ENCODE measurements at places on chromosomes 6 and 20.

- no peak for DNase-seq
Observed at GRCh38 chr20:23099791-23100719, 13.9 kb upstream of the CD93 start.

DNA sequence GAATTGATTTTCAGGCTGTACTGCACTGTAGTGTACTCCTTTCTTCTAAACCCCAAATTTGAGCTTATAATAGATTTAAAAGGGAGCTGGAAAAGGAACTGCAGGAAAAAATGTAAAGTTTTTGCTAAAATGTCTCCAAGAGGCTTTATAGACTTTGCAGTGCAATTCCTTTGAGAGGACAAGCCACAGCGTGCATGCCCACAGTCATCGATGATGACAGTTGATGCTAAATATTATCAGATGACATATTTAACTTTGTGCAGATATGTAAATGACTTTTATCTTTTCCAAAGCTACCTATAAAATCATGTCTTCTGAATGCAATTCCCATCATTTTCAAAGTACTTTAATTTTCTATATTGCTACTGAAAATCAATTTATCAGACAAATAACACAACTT lies 24.3 kb upstream of the HDGFL1 start:
- DNase-seq = no peak

GRCh38 chr6:160426136-160426535 lies 78.0 kb downstream of the SLC22A3 start:
- peak; percentile 10 for DNase-seq

DNA sequence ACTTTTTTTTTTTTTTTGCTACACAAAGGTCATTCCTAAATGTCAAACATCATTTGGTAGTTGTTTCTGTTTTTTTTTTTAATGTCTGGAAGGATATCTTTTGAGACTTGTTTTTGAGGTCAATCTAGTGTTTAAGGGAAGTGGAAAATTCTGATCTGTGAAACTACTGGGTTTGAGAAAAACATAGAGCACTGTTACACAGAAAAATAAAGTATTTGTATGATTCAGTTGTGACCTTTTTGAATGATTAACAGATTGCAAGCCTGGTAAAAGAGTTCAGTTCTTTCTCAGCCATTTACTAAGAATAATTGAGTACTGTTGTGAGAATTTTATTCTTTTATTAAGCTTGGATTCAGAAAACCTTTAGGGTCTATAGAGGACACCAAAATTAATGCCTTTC lies 276.7 kb downstream of the ADGRB3 start:
- no peak for DNase-seq

- DNase-seq = peak; percentile 74
Observed at GRCh38 chr20:3927486-3928291, 38.5 kb downstream of the PANK2 start.

- no peak for DNase-seq
Observed at GRCh38 chr6:24822696-24823095, 24.0 kb upstream of the ARMH2 start.

DNA sequence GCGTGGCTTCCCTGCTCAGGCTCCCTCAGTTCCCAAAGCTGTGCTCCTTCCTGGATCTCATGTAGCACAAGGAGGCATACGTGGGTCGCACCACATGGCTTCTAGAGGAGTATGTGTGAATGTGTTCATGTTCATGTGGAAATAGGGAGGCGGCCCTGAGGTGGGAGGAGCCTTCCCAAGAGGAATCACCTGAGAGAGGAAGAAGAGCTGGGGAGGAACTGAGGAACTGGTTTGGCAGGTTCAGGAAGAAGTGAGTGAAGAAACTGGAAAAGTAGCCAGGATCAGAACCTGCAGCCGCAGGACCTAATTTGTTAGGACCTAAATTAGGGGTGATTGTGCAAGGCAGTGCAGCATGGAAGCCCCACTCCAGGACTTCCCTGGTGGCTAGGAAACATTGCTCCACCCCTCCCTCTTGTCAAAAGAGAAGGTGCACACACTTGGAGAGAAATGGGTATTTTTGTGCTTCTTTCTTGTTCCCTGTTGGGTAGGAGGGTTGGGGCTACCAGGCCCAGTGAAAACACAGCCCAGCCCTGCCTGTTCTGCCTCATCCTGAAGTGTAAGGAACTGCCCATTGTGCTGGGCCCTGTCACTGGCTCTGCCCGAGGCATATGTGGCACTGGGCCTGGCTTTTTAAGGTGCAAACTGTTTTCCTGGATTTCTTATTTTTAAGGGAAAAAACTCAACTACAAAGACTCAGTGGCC lies 20.7 kb downstream of the SYNJ2 start:
- DNase-seq = no peak

GRCh38 chr6:42335896-42336295 lies 115.8 kb downstream of the TRERF1 start:
- no peak for DNase-seq

DNA sequence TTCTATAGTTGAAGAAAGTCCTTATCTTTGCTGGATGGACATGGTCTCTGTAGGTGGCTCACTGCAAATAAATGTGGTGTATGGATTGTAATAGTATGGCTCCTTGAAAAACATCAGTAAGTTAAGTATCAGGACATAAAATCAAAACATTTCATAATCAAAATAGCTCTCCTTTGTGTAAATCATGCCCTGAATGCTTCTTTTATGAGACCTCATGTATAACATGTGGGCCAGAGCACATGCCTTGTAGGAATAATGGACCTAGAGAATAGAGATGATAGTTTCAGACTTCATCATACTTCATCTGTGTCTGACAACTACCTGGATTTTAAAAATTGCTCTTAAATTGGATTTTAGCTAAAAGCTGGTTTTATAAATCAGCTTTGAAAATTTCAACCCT lies 159.9 kb downstream of the ASCC3 start:
- no peak for DNase-seq

DNA sequence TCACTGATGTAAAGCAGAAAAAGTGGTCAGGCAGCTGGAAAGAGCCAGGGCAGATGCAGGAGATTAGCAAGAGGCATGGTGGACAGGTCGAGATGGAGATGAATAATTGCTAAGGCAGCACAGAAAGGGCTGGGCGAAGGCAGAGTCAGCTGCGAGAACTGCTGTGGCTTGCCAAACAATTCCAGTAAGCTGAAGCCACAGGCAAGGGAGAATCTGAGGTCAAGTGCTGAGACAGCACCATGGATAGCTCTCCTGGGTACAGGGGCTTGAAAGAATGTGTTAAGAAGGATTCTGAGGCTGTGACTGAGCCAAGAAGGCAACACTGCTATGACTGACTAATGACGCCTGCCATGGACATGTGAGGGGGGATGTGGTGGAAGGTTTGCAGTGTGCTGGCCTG lies 220.8 kb upstream of the FOXA2 start:
- no peak for DNase-seq

DNA sequence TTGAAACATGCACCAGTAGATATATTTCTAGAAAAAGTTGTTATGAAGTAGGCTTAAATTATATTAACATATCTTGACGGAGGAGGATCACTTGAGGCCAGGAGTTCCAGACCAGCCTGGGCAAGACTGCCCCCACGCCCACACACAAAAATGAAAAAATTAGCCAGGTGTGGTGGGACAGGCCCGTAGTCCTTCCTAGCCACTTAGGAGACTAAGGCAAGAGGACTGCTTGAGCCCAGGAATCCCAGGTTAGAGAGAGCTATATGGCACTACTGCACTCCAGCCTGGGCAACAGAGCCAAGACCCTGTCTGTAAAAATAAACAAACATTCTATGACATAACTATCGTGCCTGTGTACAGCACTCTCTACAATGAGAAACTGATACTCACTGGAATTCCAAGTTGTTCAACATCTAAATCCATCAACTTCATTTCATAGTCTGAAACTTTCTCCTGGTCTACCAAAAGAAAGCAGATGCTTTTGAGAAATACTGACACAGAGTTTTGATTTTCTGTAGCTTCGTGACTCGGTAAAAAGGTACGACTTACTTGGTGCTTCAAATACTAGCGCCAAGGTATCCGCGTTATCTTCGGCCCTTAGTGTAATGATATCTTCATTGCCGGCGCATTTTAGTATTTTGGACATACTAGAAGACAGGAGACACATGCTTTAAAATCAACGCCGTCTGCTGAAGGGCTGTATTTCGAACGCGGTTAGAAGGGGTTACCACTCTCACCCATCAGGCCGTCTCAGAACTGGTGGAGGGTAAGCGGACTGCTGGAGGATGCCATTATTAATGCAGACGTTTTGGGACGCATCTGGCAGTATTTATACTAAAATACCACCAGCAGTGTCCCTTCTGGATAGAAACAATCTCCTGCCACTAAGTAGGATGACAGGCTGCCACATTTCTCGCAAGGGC lies 1.3 kb downstream of the PCNA start:
- DNase-seq = no peak

DNA sequence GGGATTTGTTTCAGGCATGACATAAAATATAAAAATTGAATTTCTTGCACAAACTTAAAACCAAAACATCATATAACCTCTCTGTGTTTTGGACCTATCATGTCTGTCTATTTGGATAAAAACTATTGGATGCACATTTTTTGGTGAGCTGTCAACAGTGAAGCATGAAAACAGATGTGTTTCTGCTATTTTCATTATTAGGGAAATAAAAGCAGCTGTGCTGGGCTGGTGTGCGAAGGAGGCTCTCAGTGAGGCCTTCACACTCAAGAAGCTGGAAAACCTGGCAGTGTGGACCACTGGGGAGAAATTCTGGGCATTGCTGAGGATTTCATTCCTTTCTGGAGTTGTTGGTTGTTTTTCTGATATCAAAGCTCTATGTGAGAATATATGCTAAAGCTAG lies 395.3 kb downstream of the GJA1 start:
- no peak for DNase-seq

GRCh38 chr6:4606821-4607704 lies 169.1 kb upstream of the CDYL start:
- DNase-seq = peak; percentile 11

DNA sequence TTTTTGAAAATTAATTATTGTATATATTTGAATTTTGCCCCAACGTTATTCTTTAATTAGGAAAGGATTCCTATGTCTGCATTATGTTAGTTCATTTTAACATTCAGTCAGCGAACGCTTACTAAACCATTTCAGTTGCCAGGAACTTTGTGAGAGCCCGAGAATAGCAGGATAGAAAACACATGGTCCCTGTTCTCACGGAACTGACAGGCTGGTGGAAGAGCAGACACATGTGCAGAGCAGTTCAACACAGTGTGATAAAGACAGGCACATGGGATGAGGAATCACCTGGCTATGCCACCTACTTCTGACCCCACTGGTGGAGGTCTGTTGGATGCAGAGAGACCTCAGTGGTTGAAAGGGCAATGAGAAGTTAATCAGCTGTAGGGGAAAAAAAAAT lies 367.2 kb downstream of the EPM2A start:
- DNase-seq = no peak

DNA sequence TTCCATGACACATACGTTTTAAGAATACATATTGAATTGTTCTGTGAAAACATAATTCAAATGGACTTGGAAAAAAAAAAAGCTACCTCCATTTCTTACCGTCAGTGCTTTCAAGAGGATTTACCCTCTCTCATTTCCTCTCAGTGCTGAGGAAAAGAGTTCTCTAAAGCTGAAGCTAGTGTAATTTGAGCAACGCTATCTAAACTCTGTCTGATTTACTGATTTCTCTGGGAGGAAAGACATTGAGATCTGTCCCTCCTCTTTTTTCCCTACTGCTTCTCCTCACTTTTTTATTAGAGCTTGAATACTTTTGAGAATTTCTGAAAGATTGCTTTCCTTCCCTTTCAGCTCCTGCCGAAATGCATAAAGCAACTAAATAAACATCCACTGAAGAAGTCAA lies 41.2 kb upstream of the GRIK2 start:
- no peak for DNase-seq

GRCh38 chr6:37202788-37203491 lies 33.0 kb downstream of the PIM1 start:
- DNase-seq = no peak

DNA sequence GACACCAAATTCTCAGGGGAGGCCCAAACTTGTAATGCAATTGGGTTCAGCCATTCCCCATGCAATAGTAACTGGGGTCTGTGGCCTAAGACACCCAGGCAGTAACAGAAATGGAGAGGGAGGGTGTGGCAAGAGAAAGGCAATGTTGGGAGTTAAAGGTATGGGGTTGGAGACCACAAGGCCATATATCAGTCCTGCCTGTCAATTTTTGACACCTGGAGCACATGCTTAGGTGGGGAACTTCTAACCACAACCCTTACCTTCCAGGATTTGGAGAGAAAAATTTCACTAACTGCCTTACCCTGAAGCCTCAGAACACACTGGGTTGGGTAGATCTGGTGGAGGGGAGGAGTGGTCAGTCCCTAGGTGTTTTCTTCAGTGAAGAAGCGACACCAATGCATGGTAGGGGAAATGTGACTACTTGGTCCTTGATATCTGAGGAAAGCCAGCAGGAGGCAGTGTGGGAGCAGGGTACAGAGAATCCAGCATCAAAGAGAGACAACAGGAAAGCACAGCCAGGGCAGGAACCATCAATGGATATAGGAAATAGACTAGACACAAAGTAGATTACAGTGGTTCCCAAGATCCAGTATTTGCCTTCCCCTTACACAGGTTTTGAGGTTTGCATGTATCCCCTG lies 6.8 kb upstream of the USP49 start:
- peak; percentile 59 for DNase-seq

DNA sequence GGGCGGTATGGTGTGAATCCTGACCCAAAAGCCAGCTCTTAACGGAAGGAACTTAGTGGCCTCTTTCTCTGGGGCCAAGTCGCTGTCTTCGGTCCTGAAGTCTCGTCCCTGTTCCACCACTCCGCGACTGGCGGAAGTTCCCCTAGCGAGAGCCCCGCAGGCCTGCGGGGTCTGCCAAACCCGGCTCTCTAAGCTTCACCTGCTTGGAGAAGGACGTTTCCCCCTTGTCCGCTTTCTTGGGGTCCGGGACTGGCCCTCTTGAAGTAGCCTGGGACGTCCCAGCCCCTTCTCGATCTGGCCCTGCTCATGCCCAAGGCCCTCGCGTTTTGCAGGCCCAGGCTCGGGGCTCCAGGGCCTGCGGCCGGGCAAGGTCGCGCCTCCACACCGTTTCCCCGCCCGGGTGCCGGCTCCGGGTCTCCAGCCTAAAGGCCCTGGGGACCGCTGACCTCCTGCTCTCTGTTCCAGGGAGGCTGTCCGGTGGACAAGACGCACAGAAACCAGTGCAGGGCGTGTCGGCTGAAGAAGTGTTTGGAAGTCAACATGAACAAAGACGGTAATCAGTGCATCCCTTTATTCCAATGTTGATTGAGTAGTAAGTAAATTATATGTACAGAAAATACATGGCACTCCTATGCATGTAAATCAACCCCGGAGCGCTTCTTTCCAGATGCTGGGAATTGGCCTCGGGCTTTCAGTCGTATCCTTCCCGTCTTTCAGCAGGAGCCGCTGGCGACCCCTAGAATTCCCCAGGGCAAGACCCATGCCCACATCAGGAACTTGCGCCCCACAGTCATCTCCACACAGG lies 8.8 kb downstream of the NR2E1 start:
- DNase-seq = peak; percentile 74

GRCh38 chr6:159762681-159763293 lies 942 bp downstream of the ACAT2 start:
- DNase-seq = peak; percentile 70

GRCh38 chr20:10806539-10806938 lies 132.7 kb upstream of the JAG1 start:
- no peak for DNase-seq

DNA sequence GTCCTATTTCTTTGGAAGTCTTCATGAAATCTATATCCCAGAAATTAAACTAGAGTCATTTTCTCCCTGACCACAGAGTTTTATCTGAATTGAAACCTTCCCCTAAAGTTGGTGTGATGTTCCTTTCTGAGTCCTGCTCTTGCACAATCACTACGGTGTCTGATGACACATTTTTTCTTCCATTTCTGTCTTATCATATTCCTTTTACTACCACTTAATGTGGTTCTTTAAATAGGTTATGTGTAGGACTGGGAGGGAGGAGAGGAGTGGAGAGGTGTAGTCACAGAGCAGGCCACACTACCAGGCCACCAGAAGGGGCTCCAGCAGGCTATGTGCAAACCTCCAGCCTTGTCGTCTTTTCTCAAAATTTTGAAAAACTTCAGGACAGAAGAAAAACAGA lies 39.7 kb upstream of the ATXN1 start:
- peak; percentile 26 for DNase-seq

All from suppressor macrophage treated with lipopolysaccharide for 1 hour (primary cell).